ENCODE measurements at places on chromosomes 3 and 15.

- DNase-seq, result no peak
Observed at GRCh38 chr15:51739061-51739712, 1.7 kb upstream of the LYSMD2 start.

GRCh38 chr15:41629463-41629862 lies 30.7 kb upstream of the MGA start:
- no peak for DNase-seq

GRCh38 chr15:29472901-29473445 lies 203.4 kb upstream of the NSMCE3 start:
- DNase-seq, result no peak

- no peak for DNase-seq
Observed at GRCh38 chr15:93043621-93044300, 45.2 kb downstream of the RGMA start.

- DNase-seq, result no peak
Observed at GRCh38 chr15:55601374-55601773, 13.2 kb upstream of the PYGO1 start.

DNA sequence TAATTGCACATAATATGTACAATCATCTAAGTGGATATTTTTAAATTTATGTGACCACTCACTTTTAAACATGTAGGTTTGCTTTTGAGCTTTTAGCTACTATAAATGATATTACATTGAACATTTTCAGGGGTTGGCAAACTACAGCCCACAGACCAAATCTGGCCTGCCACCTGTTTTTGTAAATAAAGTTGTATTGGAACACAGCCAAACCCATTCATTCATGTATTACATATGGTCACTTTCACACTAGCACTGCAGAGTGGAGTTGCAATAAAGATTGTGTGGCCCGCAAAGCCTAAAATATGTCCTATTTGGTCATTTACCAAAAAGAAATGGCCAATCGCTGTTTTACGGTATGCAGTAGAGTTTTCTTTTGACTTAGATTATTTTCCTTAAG lies 21.2 kb downstream of the CMTM7 start:
- DNase-seq, result no peak

GRCh38 chr3:149374391-149374790 lies 3.1 kb downstream of the TM4SF1 start:
- no peak for DNase-seq

GRCh38 chr15:28993051-28993719 lies 107.4 kb downstream of the APBA2 start:
- no peak for DNase-seq

GRCh38 chr15:80289528-80290495 lies 37.8 kb upstream of the CTXND1 start:
- DNase-seq, result no peak

DNA sequence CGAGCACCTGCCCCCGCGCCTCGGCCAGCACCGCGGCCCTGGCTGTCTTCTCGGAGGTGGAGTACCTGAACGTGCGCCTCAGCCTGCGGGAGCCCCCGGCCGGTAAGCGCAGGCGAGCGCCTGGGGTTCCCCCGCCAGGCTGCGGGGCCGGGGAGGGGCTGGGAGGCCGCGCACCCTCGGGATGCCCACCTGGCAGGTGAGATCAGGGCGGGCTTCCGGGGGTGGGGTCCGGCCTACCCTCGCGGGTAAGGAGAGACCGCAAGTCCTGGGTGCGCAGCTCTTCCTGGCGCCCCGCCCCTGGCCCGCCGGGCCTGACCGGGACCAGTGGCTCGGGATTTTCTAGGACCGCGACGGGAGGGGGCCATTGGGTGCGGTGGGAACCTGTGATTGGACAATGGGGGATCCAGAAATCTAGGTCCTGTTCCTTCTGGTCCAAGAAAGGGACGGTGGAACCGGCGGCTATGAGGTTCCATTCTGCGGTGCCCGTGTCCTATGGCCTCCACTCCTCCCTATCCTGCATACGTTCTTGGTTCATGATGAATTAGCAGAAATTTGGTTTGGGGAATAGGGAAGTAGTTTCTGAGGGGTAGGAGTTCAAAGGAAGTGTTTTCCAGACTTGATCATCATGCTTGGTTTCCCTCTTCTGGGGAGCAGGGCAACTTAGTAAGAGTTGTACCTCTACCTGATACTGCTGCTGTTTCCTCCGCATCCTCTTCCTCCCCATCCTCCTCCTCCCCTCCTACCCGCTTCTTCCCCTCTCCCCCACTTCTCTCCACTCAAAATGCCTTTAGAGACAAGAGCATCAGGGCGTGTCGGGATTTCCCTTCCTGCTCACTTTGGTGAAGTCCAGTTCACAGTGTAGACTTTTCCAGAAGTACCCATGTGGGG lies 808 bp downstream of the ARRDC4 start:
- DNase-seq, result peak; percentile 51

DNA sequence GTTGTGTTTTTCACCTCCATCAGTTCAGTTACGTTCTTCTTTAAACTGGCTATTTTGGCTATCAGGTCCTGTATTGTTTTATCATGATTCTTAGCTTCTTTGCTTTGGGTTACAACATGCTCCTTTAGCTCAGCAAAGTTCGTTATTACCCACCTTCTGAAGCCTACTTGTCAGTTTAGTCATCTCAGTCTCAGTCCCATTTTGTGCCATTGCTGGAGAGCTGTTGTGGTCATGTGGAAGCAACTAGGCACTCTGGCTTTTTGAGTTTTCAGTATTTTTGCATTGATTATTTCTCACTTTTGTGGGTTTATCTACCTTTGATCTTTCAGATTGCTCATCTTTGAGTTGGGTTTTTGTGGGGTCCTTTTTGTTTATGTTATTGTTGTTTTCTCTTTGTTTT lies 151.3 kb downstream of the CFAP20DC start:
- DNase-seq, result no peak

- DNase-seq, result no peak
Observed at GRCh38 chr3:141476033-141476432, 10.8 kb upstream of the RASA2 start.

DNA sequence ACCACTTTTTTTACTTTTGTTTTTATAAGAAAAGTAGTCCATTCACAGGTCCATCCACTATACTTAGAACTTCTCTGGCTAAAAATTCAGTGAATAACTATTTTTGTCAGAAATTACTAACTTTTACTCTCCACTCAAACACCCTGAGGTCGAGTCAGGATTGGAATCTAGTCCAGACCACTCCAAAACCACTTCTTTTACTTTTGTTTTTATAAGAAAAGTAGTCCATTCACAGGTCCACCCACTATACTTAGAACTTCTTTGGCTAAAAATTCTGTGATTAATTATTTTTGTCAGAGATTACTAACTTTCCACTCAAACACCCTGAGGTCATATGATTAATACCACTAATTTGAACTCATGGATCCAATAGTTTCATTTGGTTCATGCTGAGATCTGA lies 239.4 kb downstream of the RORA start:
- no peak for DNase-seq

DNA sequence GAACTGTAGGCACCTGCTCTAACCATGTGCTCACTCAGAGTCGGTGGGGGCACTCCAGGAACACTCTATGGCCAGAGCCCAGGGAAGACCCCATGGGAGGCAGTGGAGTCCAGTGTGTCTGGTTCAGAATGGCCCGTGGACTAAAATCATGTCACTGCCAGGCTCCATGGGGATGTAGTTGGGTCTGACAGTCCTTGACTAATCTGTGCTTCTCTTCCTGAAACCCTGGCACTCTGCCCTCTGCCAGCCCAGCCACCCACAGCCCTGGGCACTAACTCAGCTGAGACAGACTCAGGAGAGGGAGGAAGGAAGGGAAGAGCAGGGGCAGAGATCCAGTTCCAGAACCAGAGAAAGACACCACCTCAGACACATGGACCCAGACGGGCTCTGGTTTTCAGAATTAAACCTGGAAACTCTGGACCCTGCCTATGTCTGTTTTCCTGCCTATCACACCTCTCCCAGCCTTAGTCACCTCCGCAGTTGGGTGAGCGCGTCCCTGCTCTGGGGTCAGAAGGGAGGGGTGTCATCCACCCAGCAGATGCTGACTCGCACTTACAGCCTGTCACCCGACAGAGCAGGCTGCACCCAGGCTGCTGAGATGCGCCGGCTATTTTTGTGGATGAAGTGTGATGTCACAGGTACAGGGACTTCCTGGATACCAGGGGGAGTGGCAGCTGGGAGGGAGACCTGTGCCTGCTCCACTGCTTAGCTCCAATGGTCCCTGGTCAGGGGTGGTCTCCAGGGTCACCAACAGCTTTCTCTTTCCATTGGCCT lies 56.8 kb upstream of the INSYN1 start:
- DNase-seq, result no peak

GRCh38 chr15:61447981-61448380 lies 218.9 kb upstream of the RORA start:
- DNase-seq, result no peak

DNA sequence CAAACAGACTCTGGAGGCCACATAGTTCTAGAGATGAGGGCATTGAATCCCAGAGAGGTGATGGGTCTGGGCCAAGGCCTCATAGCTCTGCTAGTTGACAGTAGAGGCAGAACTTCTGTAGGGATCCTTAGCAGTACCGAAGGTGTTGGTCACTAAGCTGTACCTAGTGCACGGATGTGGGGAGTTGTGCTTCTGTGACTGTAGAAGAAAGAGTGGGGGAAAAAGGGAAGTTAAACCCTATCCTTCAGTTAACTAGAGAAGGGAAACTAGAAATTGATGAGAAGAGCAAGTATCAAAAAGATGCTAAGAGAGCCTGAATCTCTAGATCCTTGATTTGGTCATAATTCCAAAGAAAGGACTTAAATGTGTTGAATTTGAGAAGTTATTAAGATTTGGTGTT lies 186.7 kb downstream of the NFKBIZ start:
- no peak for DNase-seq

GRCh38 chr3:141384575-141384974 lies 16.3 kb downstream of the ZBTB38 start:
- no peak for DNase-seq

- DNase-seq, result peak; percentile 81
Observed at GRCh38 chr15:84654689-84655453, 788 bp upstream of the WDR73 start.

DNA sequence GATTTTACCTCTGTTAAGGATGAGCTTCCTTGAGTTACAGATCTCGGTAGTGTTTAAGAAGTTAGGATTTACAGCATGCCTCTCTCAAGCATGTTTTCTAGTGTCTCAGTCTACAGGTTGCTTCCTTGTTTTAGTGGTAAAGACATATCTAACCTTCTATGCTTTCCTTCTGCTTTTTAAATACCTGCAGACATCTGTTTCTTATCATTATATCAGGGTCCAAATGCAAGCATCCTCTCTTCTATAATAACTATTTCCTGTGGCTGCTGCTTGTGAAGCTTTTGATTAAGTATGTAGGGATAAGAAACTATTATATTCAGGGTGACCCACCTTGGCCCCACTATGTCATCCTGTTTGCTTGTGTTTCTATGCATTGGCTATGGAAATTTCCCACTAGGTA lies 112.2 kb upstream of the LRRFIP2 start:
- no peak for DNase-seq

- DNase-seq, result no peak
Observed at GRCh38 chr3:78221300-78221699, 1181.4 kb downstream of the ROBO2 start.

DNA sequence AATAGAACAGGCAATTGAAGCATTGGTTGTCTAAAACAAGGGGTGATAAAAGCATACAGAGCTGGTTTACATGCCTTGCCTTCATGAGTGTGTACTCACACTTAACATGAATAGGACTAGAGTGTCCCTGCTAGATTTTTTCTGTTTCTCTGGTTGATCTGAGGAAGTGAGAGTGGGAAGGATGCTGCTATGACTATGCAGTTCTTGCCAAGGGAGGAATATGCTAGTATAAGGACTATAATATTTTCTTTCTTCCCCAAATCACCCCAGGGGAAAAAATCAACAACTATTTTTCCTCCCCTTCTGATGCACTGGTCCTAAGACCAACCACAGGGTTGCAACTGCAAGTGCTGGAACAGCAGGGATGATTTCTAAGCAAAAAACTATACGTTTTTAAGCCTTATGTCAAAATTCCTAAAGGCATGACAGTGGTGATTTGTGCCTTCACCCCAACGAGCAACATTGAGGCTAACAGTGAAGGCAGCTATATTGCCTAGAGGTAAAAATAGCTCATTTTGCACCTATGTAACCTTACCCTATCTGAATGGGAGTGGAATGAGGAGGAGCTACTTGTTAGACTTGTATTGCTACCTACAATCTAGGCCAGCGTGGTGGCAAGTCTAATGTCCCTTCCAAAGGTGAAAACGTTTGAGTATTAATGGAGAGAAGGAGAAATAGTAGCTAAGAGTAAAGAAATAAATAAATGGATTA lies 33.5 kb upstream of the USP8 start:
- DNase-seq, result no peak

DNA sequence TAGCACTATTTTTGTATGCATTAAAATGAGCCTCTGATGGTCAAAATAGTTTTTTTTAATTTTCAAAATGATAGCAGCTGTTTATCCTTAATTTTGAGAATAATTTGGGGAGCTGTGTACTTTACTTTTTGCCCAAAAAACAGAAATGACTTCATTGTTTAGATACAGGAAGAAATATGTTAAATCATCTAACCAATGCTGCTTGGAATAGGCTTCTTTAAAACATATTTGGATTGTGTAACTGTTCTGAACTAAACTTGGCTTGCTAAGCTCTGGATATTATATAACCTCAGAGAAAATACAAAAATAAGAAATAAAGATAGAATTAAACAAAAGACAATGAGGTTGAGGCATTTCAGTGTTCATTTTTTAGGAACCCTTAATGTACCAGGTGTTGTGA lies 119.3 kb downstream of the SERPINI1 start:
- no peak for DNase-seq

GRCh38 chr3:43175541-43175940 lies 69.7 kb upstream of the POMGNT2 start:
- no peak for DNase-seq

DNA sequence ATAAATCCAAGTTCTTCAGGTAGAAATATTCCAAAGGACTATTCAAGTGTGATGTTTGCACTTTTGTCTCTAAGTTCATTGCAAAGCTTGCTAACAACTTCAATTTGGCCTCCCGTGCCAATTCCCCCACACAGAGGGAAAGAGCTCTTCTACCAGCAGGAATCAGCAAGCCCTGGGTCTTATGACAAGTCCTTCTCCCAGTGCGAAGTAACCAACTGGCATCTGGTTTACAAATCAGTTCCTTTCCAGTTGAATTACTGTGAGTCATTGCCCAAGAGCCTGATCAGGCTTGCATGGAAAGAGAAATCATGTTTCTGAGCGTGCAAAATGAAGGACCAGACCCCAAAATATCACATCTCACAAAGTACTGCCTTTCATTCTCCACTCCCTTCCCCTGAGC lies 62.7 kb upstream of the SLCO3A1 start:
- DNase-seq, result no peak

DNA sequence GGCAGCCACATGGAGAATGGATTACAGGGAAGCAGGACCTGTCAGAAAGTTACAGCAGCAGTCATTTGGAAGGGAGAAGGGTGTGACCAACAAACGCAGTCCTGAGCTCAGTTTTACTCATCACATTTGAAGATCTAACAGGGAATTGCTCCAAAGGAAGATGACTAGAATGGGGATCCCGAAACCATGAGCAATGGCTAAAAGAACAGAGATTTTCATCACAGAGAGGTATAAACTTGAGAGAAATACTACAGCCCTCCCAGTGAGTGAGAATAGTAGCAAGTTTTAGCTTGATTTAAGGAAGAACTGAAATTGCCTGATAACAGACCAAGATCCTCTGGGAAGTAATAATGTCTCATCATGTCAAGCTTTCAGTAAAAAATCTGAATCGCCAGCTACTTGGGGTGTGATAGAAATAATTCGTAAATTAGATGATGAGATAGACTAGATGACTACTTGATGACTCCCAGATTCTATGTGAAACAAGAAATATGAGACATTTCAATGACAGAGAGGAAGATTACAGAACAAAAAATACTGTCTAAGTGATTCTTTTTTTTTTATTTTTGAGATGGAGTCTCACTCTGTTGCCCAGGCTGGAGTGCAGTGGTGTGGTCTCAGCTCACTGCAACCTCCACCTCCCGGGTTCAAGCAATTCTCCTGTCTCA lies 16.9 kb downstream of the CD47 start:
- DNase-seq, result no peak
